ENCODE measurements at places on chromosomes 2 and 18.

DNA sequence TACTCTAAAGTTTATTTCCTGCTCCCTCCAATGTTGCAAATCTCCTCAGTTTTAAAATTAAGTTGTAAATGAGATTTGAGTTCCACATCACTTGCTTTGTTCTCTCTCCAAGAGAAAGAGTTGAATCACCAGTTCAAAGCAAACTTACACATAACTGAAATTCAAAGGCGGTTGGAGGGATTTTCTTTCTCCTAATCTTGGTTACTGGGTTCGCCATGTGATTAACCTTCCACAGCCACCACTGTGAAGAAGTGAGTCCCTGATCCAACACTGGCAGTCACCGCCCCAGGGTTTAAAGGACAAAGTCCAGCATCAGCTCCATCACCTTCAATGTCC is 247.1 kb downstream of the MYCN start:
- no peak for DNase-seq

GRCh38 chr2:197229509-197230443 is 80.8 kb downstream of the ANKRD44 start:
- DNase-seq, result no peak

DNA sequence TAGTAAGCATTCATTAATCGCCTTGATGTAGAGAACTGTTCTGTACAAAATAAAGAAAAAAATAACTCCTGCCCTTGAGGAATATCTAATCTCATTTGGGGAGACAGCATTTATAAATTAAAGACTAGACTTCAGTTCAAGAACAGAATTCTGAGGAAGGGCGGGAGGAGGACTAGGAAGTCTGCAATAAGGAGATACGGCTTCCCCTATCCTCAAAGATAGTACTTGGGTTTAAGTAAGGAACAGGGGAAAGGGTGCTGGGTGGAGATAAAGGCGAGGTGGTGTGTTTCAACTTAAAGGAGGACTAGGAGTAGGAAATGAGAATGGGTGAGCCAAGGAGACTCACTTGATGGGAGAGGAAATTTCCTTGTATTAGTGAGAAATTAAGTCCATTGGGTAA is 121.9 kb upstream of the MSTN start:
- DNase-seq, result no peak

- DNase-seq, result no peak
Observed at GRCh38 chr2:232870018-232870765, at the start of gene SNORC. Gene SNORC (plus strand): TSS chr2:232870264. CDS start chr2:232870342, 78 bp downstream.

DNA sequence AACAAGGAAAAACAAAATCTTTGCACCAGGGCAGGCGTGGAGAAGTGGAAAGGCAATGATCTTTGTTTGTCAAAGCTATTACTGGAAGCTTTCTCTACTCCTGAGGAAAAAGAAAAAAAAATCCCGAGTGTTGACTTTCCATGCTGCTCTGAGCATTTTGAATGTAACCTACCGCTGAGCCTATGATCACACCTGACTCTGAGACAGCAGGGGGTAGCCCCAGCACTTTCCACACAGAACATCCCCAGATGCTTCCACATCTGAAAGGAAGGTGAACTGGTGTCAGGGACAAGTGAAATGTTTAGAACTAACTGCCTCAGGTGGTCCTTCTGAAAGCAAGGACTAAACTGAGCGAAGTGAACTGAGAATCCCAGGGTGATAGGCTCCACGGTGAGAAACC is 1315.1 kb upstream of the DDX18 start:
- no peak for DNase-seq

GRCh38 chr18:46538376-46538775 is 118.6 kb downstream of the LOXHD1 start:
- DNase-seq, result no peak

DNA sequence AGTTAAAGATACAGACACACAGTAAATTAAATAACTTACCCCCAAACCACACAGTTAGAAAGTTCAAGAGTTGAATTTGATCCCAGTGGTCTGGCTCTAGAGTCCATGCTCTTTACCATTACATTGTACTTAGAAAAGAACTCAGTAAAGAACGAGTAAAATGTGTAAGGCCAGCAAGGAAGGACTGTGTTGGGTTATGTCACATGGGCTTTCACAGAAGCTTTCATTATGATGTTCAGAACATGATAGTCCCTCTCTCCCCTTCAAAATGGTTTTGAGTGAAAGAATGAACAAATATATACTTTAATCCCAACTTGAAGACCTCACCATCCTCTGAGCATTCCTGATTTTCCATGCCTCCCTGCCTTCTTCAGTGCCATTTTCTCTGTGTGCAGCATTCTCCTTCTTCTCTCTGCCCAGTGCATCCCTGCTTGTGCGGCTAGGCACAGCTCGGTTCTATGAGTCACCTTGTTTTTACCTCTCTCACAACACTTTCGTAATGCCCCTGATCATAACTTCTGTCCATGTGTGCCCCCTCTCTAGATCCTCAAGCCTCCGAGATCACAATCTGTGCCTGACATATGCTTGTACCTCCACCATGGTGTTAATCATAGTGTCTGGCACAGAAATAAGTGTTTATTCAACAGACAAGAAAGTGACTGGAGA is 22.0 kb downstream of the RASGRP3 start:
- DNase-seq, result no peak

- DNase-seq, result no peak
Observed at GRCh38 chr2:16319551-16320121, 346.0 kb downstream of the CYRIA start.

DNA sequence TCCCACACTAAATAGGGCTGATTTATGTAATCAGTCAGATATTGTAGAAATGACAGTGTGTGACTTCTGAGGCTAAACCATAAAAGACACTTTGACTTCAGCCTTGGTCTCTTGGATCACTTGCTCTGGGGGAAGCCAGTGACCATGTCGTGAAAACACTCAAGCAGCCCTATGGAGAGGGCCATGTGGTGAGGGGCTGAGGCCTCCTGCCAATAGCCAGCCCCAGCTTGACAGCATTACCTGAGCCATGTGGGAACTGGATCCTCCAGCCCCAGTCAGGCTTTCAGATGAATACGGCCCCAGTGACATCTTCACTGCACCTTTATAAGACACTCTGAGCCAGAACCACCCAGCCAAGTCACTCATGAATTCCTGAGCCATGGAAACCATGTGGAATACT is 20.8 kb downstream of the TNS1 start:
- DNase-seq, result no peak

DNA sequence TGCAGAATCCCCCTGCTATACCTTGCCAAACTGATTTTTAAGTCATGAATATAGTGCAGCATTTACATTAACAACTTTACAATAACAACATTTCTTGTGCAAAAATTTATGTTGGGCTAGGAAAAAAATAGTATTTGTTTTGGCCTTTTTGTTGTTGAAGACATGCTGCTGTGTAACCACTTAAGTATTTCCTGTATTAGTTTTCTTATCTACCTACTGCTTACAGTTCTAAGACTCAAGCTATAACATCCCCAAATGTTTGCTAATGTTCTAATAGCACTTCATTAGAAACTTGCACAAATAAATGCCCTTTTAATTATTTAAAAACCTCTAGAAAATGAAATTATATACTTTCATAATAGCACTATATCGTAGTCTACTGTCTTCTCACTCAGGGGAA is 154.3 kb upstream of the DOCK10 start:
- no peak for DNase-seq

DNA sequence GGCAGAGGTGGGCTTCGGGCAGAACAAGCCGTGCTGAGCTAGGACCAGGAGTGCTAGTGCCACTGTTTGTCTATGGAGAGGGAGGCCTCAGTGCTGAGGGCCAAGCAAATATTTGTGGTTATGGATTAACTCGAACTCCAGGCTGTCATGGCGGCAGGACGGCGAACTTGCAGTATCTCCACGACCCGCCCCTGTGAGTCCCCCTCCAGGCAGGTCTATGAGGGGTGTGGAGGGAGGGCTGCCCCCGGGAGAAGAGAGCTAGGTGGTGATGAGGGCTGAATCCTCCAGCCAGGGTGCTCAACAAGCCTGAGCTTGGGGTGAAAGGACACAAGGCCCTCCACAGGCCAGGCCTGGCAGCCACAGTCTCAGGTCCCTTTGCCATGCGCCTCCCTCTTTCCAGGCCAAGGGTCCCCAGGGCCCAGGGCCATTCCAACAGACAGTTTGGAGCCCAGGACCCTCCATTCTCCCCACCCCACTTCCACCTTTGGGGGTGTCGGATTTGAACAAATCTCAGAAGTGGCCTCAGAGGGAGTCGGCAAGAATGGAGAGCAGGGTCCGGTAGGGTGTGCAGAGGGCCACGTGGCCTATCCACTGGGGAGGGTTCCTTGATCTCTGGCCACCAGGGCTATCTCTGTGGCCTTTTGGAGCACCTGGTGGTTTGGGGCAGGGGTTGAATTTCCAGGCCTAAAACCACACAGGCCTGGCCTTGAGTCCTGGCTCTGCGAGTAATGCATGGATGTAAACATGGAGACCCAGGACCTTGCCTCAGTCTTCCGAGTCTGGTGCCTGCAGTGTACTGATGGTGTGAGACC is at the start of gene PROC:
PROC (plus strand) TSS at position 128 of the 812 bp plus-strand sequence. CDS start 1,516 bp downstream, outside the sequence.
- DNase-seq, result no peak

DNA sequence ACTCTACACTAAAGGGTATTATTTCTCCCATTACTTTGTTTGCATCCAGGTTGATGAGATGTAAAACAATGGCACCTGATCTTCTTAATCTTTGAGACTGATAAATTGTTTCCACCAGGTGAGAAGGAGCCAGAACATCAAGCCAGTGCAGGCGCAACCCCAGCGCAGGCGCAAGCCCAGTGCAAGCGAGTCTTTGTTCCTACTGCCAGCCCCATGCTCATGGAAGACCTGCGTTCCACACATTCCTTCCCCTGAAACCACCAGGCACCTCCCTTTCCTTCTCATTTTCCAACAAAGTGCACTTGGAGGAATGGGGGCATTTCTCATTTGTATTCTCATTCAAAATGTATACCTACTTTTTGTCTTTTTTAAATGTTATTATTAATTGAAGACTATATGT is 188.7 kb upstream of the SMAD2 start:
- no peak for DNase-seq

DNA sequence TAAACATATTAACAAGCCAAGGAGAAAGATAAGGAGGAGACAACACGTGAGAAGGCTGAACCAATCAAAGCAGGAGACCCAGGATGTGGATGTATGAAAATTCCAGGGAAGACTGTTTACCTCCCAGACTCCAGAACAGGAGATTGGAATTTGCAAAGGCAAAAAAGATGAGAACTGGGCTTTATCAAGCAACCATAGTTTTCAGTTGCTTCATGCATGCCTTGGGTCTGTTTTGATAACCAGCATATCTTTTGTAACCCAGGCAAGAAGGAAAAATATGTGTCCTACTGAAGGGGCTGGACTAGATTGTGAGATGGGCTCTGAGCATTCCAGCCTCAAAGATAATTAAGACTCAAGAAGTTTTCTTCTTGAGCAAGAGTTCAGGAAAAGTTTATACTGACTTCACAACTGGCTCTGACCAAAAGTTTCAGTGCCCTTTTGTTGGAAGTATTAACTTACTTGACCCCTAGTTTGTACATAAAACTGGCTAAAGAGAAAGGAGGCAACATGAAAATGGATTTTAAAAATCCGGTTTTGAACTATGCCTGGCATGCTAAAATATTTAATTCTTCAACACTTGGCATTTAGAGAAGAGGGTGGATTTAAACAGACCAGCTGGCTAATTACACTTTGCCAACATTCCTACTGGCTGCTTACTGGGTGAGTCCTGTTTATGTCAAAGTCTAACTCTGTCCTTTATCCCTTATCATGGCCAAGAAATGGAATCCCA is 79.3 kb upstream of the CD28 start:
- DNase-seq, result no peak

- DNase-seq, result no peak
Observed at GRCh38 chr2:110903548-110903947, 171.2 kb downstream of the ACOXL start.

DNA sequence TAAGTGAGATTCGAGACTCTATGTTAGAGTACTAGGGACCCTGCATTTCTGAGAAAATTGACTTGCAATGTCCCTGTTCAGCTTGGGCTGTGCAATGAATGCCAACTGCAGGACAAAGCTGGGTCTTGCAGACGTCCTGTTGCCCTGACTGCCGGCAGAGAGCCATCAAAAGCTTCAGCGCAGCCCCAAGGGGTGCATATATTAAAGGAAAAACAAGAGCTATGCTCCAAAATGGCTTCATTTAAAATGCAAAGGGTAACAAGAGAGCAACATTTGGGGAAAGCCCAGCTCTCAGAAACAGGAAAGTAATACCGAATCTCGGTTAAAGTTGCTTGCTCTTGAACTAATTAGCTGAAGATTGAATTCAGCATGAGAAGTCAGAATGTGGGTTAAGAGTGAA is 110.9 kb upstream of the PNPT1 start:
- DNase-seq, result no peak

GRCh38 chr2:219125886-219126270 is 34.7 kb downstream of the NHEJ1 start:
- no peak for DNase-seq

GRCh38 chr2:114727012-114727411 is 284.6 kb downstream of the DPP10 start:
- no peak for DNase-seq

- no peak for DNase-seq
Observed at GRCh38 chr2:49796266-49796665, 642.0 kb upstream of the FSHR start.

GRCh38 chr18:2656981-2657512 is 1.5 kb downstream of the SMCHD1 start:
- DNase-seq, result no peak

- DNase-seq, result no peak
Observed at GRCh38 chr2:67208887-67209500, 188.1 kb upstream of the ETAA1 start.

DNA sequence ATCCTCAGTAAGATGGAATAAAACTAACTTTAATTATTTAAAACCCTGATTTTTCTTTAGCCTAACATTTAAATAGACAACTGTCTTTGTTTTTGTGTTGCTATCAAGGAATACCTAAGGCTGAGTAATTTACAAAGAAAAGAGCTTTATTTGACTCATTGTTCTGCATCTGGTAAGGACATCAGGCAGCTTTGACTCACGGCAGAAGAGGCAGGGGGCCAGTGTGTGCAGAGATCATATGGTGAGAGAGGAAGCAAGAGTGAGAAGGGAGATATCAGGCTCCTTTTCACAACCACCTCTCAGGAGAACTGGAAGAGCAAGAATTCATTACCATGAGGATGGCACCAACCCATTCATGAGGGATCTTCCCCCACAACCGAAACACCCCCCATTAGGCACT is 64.6 kb upstream of the TFPI start:
- DNase-seq, result no peak

- DNase-seq, result no peak
Observed at GRCh38 chr2:223019390-223019930, 32.5 kb upstream of the KCNE4 start.

GRCh38 chr2:44642123-44642857 is 280.5 kb downstream of the CAMKMT start:
- DNase-seq, result no peak

- no peak for DNase-seq
Observed at GRCh38 chr2:70905443-70906421, 30.0 kb upstream of the ATP6V1B1 start.

GRCh38 chr2:74886811-74887210 is 52.9 kb downstream of the HK2 start:
- DNase-seq, result no peak
